ENCODE measurements at places on chromosomes 6 and 20. TPM values are rescaled to one million over a fixed set of nuclear protein-coding genes. Genes with fewer than 3 reads are reported as not detected.

ME1 gene
- total RNA-seq, result 0.36 TPM

DNA sequence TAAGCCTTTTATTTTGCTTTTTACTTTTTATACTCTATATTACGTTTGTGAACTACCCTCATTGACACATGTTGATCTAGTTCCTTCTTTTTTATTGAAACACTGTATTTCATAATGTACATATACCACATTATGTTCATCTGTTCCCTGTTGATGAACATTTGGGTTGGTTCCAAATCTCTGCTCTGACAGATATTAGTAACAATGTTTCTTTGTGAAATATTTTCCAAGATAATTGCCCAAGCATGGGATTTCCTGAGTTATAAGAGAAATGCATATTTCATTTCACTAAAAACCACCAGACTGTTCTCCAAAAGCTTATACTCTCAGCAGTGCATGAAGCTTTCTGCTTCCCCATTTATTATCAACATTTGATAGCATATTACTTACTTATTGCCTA is 44.2 kb upstream of the TNFRSF21 start:
- no peak for DNase-seq

CRIP3 gene
- 2.0 TPM for total RNA-seq

DAAM2 gene
- total RNA-seq, result not detected

GRCh38 chr20:53773792-53774401 is 180.3 kb upstream of the ZNF217 start:
- no peak for DNase-seq

YIPF3 gene
- 38.3 TPM for total RNA-seq

TTBK1 gene
- total RNA-seq, result 0.34 TPM

VSTM2L gene
- total RNA-seq, result not detected

DNA sequence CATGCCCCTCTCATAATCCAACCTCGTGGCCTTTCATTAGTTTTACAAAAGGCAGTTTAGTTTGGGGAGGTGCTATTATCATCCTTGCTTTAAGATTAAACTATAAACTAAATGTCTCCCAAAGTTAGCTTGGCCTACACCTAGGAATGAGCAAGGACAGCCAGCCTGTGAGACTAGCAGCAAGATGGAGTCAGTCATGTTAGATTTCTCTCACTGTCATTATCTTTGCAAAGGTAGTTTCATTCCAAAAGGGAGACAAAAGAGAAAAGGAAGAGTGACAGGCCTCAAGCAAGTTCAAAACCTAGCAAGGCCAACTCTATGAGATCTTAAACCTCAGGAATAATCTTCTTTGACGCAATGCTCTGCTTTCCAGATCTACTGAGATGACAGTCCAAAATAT is 232.2 kb downstream of the UBE3D start:
- DNase-seq, result no peak

DNA sequence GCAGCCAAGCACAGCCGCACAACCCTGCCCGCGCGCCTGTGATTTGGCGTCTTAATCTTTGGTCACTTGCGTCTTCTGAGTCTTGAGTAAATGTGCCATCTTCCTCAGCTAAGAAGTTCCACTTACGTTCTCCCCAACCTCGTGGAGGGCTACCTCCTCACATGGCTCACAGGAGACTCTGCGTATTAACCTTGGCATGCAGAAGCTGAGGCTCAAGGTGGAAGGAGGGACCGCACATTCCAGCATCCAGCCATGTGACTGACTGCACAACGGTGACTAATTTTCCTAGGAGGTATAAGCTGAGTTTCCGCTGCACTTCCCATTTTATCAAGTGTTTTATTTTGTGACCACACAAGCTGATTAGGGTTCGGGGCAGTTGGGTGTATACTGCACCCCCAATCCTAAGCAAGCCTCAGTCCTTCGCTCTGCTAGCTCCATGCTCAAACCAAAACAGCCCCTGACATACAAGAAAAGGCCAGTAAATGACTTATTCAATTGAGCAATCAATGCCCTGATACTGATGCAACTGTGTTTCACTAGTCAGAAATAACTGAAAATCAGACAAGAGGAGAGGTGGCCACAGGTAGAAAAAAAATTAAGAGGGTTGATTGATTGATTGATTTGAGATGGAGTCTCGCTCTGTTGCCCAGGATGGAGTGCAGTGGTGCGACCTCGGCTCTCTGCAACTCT is 7.0 kb downstream of the BEND3 start:
- no peak for DNase-seq

GRCh38 chr6:43804550-43805223 is 34.7 kb downstream of the VEGFA start:
- DNase-seq, result no peak

DNA sequence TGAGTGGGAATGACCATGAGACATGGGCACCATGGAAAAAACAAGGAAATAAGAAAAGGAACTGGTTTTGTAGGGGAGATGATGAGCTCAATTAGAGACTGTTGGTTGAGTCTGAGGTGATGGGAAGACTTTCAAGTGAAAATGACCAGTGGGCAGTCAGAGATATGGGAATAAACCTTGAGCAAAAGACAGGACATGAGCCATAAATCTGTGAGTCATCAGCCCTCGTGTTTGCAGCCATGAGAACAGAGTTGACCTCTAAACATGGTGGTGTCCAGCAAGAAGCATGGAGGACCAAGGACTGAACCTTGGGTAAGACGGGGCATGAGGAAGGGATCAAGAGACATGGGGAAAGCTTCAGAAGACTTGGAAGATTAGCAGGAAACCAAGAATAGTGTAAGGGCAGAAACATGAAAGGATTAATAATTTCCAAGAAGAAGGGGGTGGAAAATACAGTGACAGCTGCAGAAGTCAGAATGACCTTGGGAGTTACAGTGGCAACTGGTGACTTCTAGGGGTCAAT is 280.6 kb upstream of the PRDM1 start:
- DNase-seq, result no peak

LY6G5C gene
- total RNA-seq, result 1.4 TPM

CGA gene
- not detected for total RNA-seq

- DNase-seq, result no peak
These were observed 4.4 kb downstream of the CAP2 start for GRCh38 chr6:17397764-17398194.

GRCh38 chr20:15902493-15902892 is 670.8 kb downstream of the KIF16B start:
- DNase-seq, result no peak

ZSWIM3 gene
- total RNA-seq, result 4.7 TPM

- DNase-seq, result no peak
These were observed 138.8 kb downstream of the HFE start for GRCh38 chr6:26225848-26226578.

SYCP2L gene
- total RNA-seq, result not detected

GRCh38 chr6:3725145-3726047 is 26.1 kb downstream of the PXDC1 start:
- DNase-seq, result no peak

CSTF1 gene
- total RNA-seq, result 56.6 TPM

GRCh38 chr6:11353921-11354389 is 121.5 kb upstream of the NEDD9 start:
- peak; percentile 89 for DNase-seq

PSMF1 gene
- 149 TPM for total RNA-seq

- DNase-seq, result no peak
These were observed 84.5 kb downstream of the ANKEF1 start for GRCh38 chr20:10119336-10119735.

DNA sequence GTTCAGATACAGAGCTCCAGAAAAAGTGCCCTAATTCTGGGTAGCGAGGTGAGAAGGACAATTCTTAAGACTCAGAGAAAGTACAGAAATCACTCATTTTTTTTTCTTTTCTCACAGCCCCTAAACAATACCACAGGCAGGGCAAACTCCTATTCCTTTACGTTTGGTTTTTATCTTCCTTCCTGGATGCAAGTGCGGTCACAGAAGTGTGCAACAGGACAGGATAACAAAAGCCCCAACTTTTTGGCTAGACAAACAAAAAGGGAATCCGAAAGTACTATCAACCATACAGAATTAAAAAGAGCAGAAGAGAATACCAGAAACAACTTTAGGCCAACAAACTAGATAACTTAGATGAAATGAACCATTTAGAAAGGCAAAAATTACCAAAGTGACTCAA is 18.4 kb upstream of the BEND6 start:
- no peak for DNase-seq

MAP1LC3A gene
- total RNA-seq, result 4.6 TPM

DNA sequence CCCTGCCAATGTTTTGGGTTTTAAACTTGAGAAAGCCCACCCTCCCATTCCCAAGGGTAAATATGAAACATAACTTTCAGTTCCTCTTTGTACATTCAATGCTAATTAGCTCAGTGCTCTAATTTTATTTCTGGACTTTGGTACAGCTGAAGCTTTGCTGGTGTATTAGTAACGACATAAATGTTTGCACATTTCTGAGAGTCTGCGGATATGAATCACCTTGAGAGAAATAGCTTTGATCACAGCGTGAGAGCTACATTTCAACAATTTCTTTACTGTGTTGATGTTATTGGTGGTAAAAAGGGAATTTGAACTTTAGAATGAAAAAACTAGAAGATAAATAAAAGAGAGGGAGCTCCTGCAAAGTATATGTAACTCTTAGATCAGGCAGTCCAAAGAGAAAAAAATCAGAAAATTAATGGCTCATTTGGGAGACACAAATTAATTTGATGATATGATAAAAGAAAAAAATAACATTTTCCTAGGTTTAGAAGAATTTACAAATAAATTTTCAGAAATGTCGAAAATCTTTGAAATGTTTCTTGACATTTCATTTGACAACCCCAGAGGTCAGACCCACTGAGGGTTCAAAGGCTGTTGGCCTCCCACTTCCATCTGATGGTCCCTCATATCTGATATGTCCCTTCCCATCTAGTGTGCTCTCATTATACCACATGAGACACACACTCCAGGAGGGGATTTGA is 38.5 kb upstream of the CAP2 start:
- no peak for DNase-seq

DNA sequence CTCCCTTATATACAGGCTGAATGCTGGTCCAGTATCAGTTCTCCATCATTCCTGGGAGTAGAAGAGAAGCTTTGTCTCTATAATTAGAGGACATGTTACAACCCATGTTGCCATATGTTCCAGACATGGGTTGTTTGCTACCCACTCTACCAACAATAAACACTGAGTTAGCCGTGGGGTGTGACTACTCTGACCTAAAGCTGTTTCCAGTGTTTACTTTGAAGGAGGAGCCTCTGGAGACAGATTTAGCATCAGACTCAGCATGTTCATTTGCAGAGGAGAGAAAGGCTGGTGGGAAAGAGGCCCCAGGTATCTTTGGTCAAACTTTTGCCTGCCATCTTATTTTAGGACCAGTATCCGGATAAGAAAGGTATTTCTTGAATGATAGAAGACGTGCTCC is 157.9 kb upstream of the SNX9 start:
- no peak for DNase-seq

DNA sequence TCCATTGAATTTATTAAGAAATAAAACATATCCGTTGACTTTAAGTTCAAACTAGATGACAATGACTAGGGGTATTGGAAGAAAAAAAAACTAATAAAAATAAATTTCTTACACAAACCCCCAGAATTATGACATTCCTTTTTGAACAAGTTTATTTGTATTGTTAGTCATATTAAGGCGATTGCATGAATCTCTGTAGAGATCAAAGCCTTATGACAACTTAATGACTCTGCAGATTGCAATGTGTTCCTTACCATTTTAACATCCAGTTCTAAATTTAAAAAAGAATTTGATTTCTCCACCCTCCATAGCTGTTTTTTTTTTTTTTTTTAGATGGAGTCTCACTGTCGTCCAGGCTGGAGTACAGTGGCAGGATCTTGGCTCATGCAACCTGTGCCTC is 189.8 kb upstream of the CEP162 start:
- DNase-seq, result no peak

DNA sequence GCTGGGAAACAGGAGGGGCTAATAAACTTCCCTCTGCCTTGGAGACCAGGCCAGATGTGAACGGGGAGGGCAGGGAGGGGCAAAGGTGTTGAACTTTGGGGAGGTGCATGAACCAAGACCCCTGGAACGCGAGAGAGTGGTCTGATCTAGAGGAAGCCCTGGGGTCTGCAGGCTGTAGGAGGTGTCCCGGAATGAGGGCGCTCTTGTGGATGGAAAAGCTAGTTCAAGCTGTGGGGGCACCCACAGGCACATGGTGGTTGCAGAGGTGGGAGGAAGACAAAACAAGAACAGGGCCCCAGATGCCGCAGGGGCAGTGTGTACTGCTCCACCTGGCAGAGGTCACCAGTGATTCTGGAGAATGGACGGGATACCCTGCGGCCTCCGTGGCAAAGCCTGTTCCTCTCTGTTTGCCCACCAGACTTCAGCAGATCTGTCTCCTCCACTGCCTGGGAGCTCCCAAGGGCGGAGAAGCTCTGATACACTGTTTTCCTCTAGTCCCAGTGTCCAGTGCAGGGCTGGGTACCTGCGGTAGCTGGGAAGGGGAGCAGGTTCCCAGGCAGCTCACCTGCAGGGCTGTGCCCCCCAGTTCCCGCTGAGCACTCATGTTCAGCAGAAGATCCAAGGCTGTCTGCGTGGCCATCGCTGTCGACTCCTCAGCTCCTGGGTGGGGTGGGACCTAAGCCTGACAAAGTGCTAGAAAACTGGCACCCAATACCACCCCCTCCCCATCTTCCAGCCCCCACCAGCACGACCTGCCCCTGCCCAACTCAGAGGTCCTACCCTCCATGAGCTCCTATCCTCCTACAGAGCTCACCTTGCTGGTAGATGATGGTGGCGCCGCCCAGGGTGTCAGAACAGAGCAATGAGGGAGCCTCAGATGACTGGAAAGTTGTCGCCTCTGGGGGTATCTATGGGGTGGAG is 14.7 kb downstream of the ZNF335 start:
- no peak for DNase-seq

DNA sequence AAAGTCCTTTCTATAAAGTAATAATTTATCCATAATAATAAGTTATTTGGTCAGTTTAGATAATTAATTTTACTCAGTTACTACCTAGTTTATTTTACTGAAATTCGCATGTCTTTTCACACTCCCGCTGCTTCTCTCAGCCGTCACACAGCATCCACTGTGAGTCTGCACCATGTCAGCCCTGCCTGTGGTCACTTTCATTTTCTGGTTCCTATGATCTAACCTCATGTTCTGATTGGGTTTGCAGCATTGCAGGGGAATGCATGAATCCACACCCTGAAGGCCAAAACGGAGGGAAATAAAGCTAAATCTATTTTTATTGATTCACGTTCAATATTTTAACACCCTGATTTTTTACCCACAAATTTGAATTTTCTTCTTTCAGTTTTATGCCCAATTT is 47.4 kb downstream of the PDE10A start:
- no peak for DNase-seq

DNA sequence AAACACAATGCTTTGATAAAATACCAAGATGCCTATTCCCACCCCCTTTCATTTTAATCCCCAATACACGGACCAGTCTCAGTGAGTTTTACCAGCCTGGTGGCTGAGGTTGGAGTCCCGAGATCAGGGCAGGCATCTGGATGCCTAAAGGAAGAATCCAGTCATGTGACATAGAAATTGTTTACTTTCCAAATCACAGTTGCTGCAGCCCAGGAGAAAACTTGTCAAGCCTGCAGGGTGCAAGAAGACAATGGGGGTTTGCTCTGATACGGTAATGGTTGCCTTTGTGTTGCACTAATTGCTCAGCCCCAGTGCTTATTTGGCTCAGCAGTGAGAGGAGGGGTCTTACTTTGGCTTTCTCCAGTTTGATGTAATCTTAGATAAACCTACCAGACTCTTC is 308.5 kb upstream of the POU3F2 start:
- no peak for DNase-seq

- DNase-seq, result no peak
These were observed 59.7 kb downstream of the BANF2 start for GRCh38 chr20:17759449-17759848.

CTCFL gene
- not detected for total RNA-seq

SLC24A3 gene
- total RNA-seq, result not detected
